ENCODE measurements at places on chromosomes 1 and 21.
A peak's percentile ranks its signal among the peaks of the same experiment; 100 is the strongest.

- DNase-seq: peak; percentile 14
Measured at GRCh38 chr1:42379794-42380585, 602 bp upstream of the RIMKLA start.

GRCh38 chr1:182718311-182718710, 33.9 kb upstream of the RGS8 start:
- DNase-seq: no peak

- DNase-seq: no peak
Measured at GRCh38 chr1:48115835-48116234, 106.7 kb upstream of the SLC5A9 start.

DNA sequence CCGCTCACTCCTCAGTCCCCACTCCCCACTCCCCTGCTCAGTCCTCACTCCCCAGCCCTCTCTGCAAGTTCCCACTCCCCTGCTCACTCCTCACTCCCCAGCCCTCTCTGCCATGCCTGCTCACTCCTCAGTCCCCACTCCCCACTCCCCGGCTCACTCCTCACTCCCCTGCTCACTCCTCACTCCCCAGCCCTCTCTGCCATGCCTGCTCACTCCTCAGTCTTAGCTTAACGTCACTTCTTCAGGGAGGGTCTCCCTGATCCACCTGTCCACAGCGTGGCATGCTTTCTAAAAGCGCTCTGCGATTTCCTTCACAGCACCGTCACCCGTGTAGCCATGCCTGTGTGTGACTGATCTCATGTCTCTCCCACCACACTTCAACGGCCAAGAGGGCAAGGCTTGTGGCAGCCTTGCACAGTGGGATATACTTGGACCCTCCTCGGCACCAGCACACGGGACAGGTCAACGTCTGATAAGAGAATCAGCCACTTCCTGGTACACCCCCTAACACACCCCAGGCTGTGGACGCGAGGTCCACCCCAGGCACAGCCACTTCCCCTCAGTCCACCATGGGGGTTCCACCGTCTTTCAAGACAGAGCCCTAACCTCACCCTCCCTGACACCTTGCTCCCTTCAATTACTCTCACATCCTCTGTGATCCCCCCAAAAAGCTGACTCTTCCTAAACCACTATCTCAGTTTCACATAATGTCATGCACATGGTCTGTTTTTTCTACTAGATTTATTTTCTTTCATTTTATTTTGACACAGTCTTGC, 14.0 kb downstream of the PRDM15 start:
- DNase-seq: no peak

DNA sequence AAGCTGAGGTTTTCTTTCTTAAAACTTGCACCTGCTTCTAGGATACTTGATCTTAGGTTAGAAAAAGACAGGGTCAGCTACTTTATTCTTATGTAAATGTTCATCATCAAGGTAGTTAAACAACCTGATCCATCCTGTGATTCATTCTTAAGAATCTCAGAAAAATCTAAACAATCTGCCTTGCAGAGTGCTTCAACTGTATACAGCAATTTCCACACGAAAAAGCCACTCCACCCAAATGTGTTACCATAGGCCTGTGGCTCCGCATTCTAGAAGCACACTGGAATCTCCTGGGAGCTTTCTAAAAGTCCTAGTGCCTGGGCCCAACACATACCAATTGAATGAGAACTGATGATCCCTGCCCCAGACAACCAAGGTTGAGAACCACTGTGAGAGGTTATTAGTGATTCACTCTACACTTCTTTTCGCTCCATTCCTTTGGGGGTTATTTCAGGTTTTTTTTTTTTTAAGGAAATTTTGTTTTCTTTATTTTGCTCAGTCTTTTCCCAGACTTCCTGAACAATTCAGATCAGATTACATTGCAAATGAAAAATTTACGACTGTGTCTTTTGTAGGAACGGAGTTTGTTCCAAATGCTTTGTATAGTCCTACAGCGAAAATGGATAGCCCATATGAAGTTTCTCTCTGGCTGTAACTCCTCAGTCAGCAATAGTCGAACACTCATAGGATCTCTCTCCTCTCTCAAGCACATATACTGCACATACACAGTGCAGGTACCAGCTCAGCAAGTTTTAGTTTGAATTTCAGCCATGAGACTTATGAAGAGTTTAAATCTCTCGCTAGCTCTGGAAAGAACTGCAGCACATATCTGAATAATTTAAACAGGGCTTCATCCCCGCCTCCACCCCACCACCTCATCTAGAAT, 16.1 kb downstream of the SMYD2 start:
- DNase-seq: no peak

DNA sequence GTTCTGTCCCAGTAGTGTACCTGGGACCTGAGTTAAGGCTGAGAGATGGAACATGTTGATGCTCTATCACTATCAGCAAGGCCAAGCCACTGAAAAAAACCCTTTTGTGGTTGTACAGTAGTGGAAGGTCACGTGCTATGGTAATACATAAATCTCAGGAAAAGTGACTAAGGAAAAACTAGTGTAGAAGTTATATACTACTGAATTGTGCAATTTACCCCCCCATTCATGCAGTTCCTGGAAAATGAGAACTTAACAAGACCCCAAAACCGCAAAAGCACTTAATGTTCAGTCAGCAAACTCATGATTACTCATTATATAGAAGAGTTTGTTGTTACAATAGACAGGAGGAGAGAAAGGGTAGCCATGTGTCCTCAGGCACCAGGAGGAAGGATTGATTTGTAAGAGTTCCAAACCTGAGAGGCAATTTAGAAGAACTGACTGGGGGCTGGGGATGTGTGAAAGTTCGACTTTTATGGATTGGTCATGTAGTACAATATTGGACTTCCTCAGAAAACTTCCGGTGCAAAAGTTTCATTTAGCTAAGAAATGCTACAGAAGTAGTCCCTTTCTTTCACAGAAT, 91.6 kb downstream of the RGL1 start:
- no peak for DNase-seq

DNA sequence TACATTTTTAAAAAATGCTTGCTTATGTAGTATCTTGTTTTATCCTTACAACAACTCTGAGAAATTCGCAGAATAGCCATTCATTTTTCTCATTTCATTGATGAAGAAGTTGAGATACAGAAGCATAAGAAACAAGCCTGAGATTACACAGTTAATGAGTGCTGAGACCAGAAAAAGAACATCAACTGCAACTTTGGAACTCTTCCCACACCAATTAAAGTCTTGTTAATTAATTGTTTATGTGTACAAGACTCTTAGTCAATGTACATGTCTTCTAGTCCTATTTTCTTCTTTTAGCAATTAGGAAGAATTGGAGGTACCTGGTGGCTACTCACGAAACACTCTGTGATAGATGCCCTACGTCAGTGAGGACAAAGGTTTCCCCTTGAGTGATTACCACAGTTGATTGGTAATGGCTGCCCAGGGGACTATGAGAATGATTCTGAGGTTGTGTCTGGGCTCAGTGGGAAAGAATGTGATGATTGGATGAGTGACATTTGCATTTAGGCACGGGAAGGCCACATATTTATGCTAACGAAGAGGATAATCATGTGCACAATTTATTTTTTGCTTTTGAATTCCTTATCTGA, 187.4 kb upstream of the KCNK2 start:
- DNase-seq: no peak

GRCh38 chr1:64440183-64440826, 29.6 kb upstream of the CACHD1 start:
- no peak for DNase-seq

GRCh38 chr1:14820295-14821085, 222.0 kb downstream of the KAZN start:
- DNase-seq: no peak

- no peak for DNase-seq
Measured at GRCh38 chr1:69073176-69073575, 494.5 kb upstream of the LRRC7 start.

GRCh38 chr1:170768929-170769328, 105.0 kb downstream of the PRRX1 start:
- DNase-seq: no peak

- DNase-seq: no peak
Measured at GRCh38 chr1:56696663-56697062, 51.5 kb downstream of the PRKAA2 start.

Data from stimulated activated CD4-positive, alpha-beta T cell treated with anti-CD3 and anti-CD28 coated beads, Interleukin-4, amount 100 ng/mL, for 1 hour (primary cell).